Stimulated activated CD8-positive, alpha-beta memory T cell treated with anti-CD3 and anti-CD28 coated beads, Interleukin-4, amount 100 ng/mL, for 1 hour (primary cell): ENCODE measurements at places on chromosomes 5 and 9.

- DNase-seq, result no peak
Observed at GRCh38 chr9:33155393-33155792, 11.7 kb downstream of the B4GALT1 start.

GRCh38 chr5:132414634-132415378, 45.3 kb downstream of the SLC22A5 start:
- no peak for DNase-seq

DNA sequence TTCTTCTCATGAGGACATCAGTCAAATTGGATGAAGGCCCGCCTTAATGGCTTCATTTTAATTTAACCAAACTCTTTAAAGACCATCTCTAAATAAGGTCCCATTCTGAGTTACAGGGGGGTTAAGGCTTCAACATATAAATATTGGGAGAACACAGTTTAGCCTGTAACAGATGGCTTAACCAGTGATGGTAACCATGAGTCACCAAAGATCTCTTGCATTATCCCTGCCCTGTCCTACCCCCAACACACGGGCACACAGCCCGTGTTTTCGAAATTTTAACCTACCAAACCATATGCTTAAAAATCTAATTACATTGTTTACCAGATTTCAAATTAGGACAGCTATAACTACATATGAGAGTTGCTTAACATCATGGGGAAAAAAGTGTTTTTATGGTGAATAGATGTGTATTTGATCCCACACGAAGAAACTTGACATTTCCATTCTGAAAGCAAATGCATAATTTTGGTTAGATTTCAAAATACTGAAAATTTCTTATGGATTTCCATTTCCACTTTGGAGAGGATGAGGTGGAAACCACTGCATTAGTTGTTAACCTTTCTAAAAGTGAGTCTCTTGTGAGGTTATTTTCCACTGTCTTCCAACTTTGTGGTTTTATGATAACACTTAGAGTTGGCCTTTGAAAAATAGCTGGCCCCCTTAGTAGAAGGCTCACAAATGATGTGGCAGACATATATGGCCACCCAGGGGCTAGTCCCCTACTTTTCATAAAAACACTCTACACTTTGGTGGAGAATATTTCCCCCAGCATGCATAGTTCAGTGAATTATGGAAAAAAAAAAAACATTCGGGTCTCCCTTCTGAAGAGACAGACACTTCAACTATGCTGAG, 849.3 kb downstream of the TLE1 start:
- no peak for DNase-seq

GRCh38 chr9:110742741-110743371, 74.3 kb downstream of the MUSK start:
- DNase-seq, result no peak

DNA sequence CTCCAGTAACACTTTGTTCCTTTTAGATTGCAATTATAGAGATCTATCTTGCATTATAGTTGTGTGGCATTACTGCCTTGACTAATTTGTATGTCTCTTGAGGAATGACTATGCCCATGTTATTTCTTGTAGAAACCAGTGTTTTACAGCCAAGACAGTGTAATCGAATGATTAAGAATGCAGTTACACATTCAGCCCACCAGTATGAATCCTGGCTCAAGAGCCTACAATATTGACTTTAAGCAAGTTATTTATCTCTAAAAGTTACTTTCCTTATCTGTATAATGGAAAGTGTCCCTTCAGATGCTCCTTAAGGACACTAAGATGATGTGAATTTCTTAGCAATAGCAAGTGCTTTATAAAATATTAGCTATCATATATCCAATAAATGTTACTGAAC, 9.7 kb upstream of the SNX24 start:
- DNase-seq, result no peak

GRCh38 chr5:175344331-175345195, 99.4 kb downstream of the DRD1 start:
- no peak for DNase-seq

DNA sequence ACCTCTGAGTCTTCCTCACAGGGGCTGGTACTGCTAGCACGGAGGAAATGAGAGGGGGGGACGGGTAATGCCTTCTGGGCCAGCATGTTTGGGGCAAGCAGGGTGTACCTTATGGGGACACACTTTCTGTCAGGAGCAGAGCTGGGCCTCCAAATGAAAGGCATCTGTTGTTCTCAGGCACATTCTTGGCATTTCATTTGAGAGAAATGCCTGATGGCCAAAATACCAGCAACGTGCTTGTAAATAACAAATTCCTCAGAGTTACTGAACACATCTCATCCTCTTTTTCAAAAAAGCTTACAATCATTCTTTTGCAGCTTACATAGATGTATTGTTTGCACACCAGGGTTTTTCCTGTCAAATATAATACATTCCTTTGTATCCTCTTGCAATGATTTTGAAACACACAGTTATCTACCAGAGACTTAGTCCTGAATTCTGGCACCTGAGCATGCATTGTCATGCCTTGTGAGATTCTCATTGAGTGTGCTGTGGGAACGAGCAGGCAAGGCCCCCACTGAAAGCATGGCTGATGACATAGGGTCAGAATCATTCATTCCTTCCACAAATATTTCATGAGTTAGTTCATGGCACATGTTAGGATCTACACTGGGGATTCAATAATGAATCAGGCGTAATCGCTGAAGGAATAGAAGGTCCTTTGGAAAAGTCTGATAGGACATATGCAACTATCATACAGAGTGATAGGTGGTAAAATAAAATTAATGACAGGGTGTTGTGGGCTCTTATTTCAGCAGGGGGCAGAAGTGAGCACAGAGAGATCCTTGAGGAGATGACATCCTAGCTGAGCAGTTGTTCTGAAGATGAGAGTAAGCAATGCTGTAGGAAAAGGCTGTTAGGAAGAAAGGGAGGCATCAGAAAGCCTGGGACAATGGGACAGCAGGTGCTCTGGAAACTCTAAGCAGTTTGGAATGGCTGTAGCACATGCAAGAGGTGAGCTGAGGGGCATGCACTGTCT, 260.9 kb upstream of the TUT7 start:
- DNase-seq, result no peak

DNA sequence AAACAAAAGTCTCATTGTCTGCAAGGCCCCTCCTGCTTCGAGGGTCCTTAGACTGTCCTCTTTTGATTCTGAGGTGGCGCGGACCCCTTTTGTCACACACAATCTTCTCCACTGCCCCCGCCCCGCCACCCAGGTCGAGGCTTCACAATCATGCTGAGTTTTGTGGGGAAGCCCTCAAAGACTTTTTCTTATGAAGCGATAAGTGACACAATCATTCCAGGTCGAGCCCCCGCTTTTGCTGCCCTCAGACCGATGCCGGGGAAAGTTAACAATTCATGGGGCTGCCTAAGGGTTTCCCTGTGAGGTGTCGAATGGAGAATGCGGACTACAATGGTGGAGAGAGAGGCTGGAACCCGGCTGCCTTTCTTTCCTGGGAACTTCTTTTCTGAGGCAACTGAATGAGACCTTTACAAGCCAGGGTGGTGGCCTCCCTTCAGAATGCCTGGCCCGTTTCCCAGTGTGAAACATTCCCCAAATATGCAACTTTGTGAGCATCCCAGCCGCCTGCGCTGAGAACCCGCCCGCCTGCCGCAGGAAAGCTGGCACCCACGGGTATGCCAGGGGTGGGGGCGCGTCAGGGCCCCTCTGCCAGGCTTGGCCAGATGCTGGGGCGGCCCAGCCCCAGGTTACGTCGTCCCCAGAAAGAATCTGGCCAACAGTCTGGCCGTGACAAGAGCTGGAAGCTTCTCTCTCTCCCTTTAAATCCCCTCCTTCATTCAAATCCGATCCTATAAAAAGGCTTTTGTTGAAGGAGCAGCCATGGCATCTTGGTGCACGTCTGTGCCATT, 71.9 kb downstream of the MAP1B start:
- no peak for DNase-seq

- DNase-seq, result peak; percentile 53
Observed at GRCh38 chr9:114372921-114373448, 14.8 kb downstream of the AKNA start.

DNA sequence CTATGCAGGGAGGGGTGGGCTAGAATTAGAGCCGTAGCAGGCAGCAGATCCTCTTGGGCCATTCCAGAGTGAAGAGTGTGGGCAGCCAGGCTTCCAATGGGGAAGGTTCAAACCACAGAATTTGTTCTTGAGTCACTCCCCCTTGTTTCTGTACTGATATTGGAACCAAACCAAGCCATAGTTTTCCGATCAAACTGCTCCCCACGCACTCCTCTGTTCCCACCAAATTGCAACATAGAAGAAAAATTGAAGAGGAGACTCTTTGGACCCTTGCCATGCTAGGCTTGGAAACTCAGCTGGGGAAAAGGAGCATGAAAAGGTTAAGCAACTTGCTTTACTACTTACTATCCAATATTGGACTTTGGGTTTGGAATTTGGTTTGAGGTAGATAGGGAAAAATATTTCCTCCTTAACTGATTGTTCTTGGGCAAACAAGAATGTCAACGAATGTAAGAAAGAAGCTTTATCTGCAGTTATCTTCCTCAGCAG, 165.8 kb upstream of the NR3C1 start:
- DNase-seq, result no peak

DNA sequence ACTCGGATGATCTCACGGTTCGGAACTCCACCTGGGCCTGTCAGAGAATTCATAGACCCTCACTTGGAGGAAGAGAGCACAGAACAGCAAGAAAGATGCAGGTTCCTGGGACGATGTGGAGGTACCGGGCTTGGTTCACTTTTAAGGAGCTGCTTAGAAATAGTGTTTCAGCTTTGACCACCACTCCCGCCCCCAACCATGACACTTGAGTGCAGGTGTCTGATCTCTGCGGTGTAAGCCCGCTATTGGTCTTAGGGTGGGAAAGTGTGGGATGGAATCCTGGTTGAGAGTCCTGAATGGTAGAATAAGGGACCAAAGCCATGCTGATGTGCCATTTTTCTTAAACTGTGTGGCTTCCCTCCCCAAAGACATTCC, 97.2 kb upstream of the LMX1B start:
- no peak for DNase-seq

GRCh38 chr5:74376187-74376586, 264.3 kb downstream of the ENC1 start:
- DNase-seq, result no peak

DNA sequence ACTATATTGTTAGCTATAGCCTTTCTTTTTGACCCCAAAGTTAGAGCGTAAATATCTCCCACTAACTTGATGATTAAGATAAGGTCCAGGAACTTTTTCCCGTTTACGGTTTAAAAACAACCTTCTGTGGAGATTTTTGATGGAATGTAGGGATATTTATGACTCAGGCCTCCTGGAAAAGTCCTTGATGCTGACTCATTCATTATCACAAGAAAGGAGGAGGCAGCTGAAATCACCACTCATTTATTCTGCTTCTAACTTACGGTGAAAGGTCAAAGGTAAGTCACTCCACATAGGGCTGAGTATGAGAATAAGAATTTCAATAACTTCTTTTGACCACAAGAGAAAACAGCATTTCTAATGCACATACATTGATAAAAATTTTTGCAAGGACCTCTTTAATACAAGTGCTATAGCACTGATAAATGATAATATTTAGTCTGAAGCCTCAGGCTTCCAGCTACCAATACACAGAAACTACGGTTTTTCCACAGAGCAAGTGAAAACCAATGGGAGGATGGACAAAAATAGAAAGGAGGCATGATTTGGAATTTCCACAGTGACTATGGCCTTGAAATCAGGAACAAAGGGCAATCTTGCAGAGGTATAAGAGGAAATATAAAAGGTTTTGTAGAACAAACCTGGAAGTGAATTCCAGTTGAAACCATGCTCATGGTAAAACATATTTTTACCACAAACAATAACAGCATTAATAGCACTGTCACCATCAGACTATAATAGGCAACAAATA, 146.5 kb downstream of the PPP2R2B start:
- no peak for DNase-seq

- DNase-seq, result no peak
Observed at GRCh38 chr5:79824444-79824843, 134.8 kb downstream of the CMYA5 start.

GRCh38 chr9:6209966-6210365, 5.6 kb upstream of the IL33 start:
- DNase-seq, result no peak

DNA sequence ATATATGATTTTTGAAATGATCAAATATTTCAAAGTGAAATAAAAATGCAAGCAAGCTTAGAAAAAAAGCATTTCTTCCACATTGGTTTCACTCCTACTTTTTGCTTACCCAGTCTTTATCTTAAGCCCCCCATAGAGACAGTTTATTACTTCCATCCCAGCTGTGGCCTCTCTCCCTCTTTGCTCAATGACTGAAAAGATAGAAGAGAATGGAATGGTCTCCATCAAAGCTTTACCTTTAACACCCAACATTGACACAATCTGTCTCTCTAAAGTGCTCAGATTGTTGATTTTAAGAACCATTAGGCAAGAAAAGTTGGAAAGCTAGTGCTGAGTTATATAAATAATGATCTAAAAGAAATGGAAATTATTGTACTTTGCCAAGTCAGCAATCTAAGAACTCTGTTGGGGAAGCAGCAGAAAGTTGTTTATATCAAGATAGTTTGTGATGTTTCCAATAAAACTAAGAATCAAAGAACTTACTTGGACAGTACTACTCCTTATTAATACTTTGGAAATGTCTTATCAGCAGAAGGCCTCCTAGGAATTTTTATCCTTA, 277.5 kb upstream of the NREP start:
- DNase-seq, result no peak

- no peak for DNase-seq
Observed at GRCh38 chr5:117461403-117461802, 886.8 kb upstream of the SEMA6A start.

DNA sequence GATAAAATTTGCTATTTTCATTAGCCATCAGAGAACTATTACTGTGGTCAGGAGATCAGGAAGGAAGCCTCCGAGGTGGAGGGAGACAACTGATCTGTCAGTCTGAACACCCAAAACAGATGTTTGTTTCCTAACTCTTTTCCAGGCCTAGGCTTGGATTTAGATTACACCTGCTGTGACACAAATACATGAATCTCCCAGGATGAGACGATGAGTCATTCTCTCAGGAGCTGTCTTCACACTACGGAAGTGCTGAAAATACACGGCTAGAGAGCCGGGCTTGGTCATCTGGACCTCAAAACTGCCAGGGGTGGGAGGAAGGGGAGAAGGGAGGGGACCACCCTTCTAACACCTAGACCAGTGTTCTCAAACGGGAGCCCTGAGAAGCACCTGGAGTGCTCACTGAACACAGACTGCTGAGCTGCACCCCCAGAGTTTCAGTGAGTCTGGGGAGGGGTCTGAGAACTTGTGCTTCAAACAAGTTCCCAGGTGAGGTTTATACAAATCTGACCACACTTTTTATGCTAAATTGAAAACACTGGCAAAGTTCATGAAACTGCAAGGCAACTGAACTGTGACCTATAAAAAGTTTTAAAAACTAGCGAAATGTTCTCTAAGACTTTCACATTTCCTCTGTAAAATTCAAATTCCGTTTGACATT, 80.3 kb upstream of the EQTN start:
- DNase-seq, result no peak

- no peak for DNase-seq
Observed at GRCh38 chr5:141504216-141504615, 15.3 kb downstream of the PCDHGC5 start.

- DNase-seq, result no peak
Observed at GRCh38 chr5:1507457-1507856, 16.3 kb downstream of the LPCAT1 start.

DNA sequence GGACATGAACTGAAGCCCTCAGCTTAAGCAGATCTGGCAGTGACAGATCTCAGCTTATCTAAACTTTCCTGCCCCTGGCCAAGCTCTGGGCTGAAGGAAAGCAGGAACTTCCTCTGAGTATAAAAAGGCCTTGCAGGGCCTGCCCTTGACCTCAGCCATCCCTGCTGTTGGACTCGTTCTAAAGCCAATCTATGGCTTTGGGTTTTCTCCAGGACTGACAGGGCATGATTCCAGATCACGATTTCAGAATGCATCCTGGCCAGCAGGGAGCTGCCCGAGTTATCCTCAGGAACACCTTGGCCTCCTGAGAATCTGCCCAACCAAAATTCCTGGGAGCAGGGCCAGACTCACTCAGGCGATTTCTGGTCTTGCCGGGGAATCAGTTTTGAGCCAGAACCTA, 502.7 kb downstream of the TLE4 start:
- DNase-seq, result no peak
